Cardiac fibroblast (primary cell): ENCODE measurements at places on chromosomes 1 and 21.

DNA sequence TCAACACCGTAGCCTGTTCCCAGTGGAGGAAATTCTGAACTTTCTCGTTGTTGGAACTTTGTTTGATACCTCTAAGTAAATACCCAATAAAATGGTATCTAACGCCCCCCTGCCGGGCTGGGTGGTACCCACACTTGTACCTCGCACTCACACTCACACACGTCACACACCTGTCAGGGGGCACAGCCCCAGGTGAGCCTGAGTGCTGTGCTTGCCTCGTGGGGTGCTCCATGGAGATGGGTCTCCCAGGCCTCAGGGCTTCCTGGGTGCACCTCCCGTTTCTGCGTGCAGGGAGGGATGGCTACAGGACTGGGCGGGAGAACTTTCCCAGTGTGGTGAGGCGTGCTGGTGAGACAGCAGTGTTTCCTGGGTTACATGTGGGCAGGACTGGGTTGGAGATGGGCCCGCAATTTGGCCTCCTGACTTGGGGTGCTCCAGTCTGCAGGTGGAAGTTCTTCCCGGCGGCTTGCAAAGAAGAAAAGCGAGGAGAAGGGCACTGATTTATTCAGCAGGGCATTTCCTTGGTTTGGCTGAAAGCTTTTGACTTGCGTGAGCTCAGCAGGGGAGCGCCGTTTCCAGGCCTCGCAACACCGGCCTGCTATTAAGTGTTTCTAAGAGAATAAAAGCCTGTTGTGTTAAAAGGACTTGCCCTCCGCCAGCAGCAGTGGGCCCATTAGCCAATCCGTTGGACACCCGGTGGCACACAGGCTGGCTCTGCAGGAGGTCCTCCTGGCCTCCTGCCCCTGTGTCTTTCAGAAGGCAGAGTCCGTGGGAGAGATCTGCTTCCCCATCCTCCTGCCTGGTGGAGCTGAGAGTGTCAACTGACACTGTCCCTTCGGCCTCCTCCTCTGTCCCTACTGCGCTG lies 79.7 kb downstream of the KIF26B start:
- DNase-seq, result peak; percentile 16

- no peak for DNase-seq
Measured at GRCh38 chr21:46371204-46372013, 47.5 kb downstream of the PCNT start.

DNA sequence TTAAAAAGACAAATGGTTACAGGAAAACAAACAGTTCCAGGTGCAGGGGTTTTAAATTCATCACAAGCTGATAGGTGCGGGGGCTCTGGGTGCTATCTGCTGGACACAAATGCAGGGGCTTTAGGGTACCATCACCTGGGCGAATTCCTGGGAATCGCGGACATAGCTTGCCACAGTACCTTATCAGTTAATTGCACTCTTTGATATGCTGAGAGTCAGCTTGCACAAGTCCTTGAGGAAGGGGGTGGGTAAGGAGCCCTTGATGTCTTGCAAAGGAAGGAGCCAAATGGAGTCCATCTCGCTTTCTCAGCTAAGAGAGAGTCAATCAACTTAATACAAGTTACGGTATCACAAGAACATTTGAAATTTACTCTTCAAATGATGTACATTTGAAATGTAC lies 25.4 kb upstream of the TMEM54 start:
- DNase-seq, result no peak

DNA sequence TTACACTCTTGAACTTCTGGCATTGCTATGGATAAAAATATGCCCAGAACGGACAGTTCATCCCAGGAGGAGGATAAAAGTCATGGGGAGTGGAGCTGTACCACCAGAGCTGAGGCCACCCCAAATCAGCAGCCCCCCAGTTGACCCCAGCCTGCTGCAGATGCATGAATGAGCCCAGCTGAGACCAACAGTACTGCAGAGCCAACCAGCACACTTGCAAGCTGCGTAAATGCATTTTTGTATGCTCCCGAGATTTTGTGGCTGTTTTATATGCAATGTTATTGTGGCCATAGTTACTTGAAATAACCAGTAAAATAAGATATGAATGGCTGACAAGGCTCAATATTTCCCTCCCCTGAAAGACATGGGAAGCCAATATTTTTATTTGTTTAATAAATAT lies 264.6 kb downstream of the DUSP10 start:
- DNase-seq, result no peak

DNA sequence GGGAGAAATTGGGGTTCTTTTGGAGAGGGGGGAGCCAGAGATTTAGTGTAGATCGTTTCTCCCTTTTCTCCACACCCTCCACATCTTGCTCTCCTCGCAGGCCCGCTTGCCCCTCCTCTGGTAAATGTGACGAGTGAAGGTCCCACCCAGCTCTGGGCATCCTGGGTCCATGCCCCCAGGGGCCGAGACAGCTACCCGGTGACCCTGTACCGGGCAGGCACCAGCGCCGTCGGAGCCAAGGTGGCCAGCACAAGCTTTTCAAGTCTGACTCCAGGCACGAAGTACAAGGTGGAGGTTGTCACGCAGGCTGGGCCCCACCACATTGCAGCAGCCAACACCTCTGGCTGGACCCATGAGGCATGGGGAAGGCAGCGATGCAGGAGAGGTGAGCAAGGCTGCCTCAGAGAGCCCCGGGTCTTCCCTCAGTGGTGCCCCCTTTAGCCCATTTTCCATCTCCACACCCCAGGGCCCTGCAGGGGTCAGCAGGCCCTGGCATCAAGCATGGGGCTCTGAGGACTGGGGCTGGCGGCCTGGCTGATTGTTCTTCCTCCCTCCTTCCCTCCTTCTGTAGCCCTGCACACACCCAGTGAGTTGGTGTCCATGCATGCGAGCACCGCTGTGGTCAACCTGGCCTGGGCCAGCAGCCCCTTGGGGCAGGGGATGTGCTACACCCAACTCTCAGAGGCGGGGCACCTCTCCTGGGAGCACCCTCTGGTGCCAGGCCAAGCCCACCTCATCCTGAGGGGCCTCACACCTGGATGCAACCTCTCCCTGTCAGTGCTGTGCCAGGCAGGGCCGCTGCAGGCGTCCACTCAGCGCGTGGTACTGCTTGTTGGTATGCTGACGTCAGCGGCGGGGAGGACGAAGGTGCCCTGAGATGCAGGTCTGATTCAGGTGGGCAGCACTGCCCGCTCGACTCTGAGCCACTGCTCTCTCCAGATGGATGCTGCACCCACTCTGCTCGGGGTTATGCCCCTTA lies 16.4 kb upstream of the LGR6 start:
- DNase-seq, result no peak

GRCh38 chr1:225928186-225929175 lies 4.4 kb upstream of the PYCR2 start:
- DNase-seq, result no peak

DNA sequence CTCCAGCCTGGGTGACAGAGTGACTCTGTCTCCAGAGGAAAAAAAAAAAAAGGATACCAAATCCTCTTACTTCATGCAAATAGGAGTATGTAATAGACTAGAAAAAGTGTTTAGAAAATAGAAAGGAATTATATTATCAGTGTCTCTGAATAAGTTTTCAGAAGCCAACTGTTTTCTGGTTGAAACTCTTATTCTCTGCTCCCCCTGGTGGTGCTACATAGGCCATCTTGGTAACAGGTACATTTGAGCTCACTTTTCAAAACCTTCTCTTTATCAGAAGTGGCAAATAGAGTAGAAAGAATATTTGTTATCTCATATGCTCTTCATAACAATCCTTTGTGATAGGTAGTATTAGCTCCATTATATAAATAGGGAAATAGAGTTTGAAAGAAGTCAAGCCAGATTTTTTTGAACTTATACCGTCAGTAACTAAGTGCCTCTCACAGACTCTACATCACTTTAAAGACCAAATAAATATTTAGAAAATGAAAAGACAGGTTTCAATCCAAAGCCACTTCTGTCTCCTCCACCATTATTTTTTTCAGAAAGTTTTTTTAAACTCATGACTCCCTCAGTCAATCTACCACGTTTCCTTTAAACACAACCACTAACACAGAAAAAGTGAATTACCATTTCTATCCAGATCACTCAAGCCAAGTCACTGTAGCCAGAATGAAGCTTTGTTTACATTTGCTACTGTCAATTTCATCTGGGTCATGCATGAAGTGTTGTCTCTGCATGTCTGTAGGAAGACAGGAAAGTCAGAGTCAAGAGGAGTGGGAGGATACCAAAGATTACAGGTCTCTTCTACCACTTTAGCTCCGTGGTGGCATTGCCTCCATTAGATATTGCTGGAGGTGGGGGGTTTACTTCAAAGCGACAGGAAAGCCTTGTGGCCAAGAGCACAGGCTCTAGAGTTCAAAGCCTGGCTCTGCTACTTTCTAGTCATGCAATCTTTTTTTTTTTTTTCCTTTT lies 45.6 kb downstream of the IL23R start:
- peak; percentile 50 for DNase-seq

GRCh38 chr1:95073446-95073845 lies 695 bp upstream of the ALG14 start:
- no peak for DNase-seq

DNA sequence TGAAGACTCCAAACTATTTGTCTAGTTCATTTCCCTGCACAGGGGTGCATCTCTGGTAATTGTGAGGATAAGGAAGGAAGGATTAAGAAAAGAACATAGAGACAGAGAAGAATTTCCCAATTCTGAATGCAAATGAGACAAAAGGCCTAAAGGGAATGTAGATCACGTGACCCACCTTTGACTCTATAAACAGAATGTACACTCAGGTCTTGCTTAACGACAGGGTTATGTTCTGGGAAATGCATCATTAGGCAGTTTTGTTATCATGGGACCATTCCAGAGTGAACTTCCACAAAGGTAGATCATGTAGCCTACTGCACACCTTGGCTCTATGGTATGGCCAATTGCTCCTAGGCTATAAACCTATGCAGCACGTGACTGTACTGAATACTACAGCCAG lies 252.3 kb upstream of the ZP4 start:
- no peak for DNase-seq

- peak; percentile 93 for DNase-seq
Measured at GRCh38 chr1:224211206-224211962, 28.3 kb downstream of the DEGS1 start.

- no peak for DNase-seq
Measured at GRCh38 chr1:109814223-109814622, 50.5 kb upstream of the EPS8L3 start.

DNA sequence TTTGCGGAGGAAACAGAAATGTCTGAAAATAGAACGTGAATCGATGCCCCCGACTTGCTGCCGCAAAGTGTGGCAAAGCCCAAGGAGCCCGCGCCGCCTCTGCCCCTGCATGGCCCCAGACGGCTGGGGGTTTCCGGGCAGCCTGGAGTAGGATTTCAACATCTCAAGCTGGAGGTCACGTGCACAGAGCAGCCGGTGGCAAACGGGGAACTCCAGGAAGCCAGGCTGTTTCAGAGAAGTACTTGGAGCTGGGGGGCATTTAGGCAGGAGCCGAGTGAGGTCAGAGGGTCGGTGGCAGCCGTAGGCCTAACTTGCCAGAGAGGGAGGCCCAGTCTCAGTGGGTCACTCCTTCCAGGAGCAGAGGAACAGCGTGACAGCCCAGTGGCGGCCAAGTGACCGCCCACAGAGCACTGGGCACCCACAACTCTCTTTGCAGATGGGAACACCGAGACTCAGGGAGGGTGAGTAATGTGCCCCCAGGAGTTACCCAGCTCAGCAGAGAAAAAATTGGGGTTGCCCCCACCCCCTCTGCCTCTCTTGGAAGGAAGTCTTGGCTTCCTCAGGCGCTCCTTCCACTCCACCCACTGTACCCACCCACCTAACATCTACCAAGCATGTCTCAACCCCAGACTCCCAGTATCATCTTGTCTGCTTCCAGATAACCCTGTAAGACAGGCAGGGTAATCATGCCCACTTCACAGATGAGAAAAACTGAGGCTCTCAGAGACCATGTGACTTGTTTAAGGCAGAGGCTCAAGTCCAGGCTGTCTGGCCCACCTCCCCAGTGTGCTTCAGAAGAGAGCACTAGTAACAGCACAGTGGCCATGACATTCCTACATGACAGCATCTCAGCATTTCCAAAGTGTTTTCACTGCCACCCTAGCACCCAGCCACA lies 179.4 kb downstream of the HIVEP3 start:
- peak; percentile 73 for DNase-seq
